Activated T-cell treated with anti-CD3 and anti-CD28 coated beads, Interleukin-2, amount 50 U/mL, for 1 hour (primary cell): ENCODE measurements at places on chromosomes 1 and 21.

DNA sequence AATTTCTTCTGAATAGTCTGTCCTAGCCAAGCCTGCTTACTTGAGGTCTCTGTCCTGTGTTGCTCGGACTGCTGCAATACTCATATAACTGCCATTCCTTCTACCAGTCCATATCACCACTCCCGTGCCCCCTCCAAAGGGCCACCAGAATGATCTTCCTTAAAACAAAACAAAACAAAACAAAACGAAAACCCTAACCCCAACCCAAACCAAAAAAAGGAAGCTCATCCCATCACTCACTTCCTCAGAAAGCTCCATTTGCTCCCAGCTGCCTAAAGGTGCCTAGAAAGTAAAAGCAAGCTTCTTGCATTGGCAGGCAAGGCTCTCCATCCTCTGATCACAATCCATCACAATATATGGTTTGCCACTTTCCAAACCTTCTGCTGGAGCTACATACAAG, 20.3 kb downstream of the USP24 start:
- DNase-seq = no peak

- DNase-seq = peak; percentile 87
These were observed at the start of gene RFX5 for GRCh38 chr1:151346769-151347522. RFX5 (minus strand) TSS chr1:151347252; CDS start chr1:151346320, 932 bp downstream.

- no peak for DNase-seq
These were observed 47.0 kb upstream of the RBM15 start for GRCh38 chr1:110292031-110292741.

GRCh38 chr1:44519035-44519676, 114.1 kb downstream of the RNF220 start:
- no peak for DNase-seq

- DNase-seq = no peak
These were observed 122.5 kb upstream of the ZBTB40 start for GRCh38 chr1:22329148-22329515.

DNA sequence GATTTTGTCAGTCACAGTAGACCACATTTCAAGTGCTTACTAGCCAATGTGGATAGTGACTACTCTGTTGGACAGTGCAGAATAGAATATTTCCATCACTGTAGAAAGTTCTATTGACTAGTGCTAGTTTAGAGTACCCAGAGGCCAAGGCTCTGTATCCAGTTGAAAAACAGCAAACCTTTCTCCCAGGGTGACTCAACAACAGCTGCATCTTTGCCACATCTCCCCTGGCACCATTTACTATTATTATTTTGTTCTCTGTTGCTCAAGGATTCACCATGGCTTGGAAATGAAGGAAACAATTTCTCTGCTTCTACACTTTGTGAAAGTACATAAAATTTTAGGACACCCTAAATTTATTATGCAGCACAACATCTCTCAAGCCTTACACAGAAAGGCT, 85.3 kb upstream of the WDR26 start:
- DNase-seq = no peak

DNA sequence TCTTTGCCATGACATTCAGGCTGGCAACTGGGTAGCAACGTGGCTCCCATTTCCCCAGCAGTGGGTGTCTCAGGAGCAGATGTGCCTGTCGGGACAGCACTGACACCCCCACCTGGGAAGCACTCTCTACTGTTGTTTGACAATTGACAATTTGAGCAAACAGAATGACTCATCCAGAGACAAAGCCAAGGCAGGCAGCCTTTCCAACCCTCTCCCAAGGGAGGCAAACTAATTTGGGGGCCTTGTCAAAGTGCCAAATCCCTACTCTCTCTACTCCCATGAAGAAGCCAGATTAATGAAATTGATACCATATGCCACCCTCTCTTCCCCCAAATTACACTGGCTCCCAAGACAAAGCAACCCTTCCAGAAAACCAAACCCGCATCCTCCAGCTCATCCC, 65.6 kb downstream of the GRIK3 start:
- DNase-seq = no peak

- DNase-seq = no peak
These were observed 67.7 kb downstream of the GPATCH2 start for GRCh38 chr1:217563179-217563578.

GRCh38 chr1:27451343-27451742, 38.6 kb downstream of the WASF2 start:
- no peak for DNase-seq
